ENCODE measurements at places on chromosomes 1 and 21.

GRCh38 chr1:63821091-63822005, 47.5 kb downstream of the ROR1 start:
- DNase-seq: no peak

GRCh38 chr1:234286206-234286605, 87.0 kb upstream of the COA6 start:
- DNase-seq: no peak

DNA sequence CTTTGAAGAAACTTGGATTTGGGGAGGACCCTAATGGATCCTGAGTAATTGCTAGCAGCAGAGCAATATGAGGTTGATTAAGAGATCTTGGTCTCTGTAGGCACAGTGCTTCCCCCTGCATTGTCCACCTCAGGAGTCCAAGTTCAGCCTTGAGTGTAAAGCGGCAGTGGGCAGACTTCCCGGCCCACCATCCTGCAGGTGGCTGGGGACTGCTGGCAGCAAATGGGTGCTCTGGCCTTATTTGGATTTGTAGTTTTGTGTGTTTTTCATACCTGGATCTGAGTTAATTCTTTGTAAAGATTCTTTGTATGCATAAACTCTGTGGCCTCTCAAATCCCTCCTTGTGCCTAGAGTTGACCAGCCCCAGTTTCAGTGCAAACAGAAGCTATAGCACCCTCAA, 7.6 kb downstream of the BARHL2 start:
- DNase-seq: no peak

DNA sequence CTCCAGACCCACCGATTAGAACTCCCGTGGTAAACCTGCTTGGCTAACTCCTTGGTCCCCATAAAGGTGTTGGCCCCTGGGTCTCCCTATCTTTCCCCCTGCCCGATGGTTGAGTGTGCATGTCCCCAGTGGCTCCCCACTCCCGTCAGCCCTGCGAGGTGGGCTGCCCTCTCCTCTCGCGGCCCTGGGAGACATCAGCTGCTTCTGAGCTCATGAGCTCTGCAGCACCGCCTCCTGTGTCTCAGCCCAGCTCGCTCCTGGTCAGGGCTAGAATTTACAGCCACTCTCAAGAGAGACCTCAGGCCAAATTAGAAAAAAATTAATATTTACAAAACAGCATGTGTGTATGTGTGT, 15.9 kb upstream of the ZBTB21 start:
- DNase-seq: peak; percentile 10

GRCh38 chr21:18913914-18914313, 510.3 kb upstream of the TMPRSS15 start:
- DNase-seq: no peak

DNA sequence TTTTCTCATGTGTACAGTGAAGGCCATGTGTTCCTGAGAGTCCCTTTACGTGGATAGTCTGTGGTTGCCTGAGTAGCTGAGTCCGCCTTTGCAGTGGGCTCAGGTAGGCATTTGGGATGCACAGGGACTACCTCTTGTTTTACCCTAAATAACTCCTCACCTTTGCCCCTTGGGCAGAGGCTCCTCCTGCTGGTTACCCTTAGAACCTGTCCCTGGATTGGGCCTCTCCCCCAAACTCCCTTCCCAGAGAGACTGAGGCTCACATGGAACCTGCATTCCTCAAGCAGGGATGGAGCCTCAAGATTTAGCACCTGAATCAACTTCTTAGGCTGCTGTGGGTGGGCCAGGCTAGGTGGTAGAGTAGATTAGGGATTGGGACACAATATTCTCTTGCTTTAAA, 111.7 kb downstream of the FOXD2 start:
- DNase-seq: no peak

GRCh38 chr1:92563457-92564216, 76.9 kb upstream of the GFI1 start:
- no peak for DNase-seq

DNA sequence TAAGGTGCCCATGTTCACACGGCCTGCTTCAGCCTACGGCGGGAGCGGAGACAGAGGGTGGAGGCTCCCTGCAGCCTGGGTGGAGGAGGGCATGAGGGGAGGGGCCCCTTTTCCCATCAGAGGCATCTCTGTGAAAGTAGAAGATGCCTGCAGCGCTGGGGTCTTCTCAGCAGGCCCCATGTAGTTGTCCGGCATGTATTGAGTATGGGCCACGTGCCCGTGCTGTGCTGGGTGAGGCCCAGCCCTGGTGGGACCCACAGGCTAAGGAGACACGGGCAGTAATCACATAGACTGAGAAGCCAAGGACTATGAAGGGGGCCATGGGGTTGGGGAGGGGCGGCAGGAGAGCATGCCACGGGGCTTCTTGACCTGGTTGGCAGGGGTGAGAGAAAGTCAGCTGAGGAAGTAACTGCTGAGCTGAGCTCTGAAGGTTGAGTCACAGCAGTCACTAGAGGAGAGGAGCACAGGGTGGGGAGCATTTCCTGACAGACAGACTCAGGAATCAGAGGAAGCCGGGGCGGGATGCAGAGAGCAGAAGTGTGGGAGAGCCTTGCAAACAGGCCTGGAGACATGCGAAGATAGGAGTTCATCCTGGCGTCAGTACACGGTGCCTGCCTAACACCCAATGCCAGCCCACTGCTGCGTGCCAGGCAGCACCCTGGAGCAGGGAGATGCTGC, 21.6 kb downstream of the PSEN2 start:
- no peak for DNase-seq

DNA sequence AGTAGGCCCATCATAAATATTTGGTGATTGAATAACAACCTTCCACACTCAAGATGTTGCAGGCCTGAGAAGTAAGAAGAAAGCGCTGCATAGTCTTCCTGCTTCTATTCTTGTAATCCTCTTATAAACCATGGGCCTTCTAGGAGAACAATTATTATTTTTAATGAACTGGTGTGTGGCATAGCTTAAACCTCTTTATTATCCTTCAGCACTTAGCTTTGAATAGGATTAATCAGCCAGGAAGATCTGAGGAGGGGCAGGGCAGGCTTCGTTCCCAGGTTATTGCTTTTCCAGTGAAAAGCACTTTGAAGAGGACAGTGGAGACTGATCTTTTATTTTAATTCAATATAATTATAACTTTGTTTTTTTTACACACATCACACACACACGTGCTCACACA, 42.3 kb downstream of the KIF26B start:
- DNase-seq: no peak

DNA sequence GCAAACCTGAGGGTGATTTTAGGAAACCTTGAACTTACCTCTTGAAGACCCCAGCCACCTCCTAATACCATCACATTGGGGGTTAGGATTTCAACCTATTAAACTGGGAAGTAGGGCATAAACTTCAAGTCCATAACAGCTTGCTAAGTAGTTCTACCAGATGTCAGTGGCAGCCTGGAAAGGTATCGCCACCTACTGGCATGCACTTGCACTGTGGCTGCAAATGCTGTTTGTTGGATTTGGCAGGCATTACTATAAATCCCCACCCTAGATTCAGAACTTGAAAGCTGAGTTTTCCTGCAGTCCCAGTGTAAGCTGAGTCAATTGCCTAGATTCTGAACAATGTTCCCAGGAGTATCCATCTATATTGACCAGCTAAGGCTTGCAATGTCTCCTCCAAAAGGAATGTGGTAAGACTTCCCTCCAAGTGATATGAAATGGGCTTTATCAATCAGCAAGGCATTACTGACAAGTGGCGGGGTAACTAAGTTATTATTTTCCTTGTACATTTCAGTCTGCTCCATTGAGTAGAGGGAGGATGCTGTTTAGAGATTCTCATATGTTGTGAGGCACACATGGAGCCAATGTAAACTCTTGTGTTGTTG, 474.5 kb downstream of the PTPRC start:
- DNase-seq: peak; percentile 79

GRCh38 chr1:66240491-66241484, 293.2 kb upstream of the SGIP1 start:
- DNase-seq: no peak

DNA sequence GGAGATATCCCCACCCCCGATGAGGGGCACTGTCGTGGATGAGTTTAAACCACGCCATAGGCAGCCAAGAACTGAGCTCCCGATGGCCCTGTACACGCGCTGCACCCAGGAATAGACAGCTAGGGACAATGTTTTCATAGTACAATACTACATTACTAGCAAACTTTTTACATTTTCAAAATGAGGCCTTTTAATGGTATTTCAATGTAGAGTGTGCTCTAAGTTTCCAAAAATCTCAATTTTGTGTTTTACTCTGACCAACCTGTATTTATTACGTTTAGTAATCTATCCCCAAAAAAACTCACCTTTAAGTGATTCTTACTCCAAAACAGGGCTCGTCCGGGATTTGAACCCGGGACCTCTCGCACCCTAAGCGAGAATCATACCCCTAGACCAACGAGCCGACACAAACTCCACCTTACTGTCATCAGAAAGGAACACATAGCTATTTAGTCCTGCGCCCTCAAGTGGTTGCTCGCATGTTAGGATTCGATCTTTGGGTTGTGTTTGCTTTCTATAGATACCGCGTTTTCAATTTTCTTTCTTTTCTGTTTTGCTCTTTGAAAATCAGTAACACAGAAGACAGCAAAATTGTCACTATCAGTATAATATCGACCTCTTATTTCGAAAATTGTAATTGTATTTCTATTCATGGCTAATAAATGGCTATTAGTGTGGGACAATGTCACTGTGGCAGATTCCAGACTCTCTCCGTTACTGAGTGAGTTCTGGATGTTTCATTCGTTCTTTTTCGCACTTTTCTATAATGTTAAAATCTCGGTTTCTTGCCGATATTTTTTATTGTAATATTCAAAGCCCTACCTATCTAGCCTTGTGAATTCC, 6.4 kb upstream of the MPZL1 start:
- peak; percentile 84 for DNase-seq

GRCh38 chr21:43339668-43340067, 87.3 kb downstream of the SIK1 start:
- DNase-seq: no peak

DNA sequence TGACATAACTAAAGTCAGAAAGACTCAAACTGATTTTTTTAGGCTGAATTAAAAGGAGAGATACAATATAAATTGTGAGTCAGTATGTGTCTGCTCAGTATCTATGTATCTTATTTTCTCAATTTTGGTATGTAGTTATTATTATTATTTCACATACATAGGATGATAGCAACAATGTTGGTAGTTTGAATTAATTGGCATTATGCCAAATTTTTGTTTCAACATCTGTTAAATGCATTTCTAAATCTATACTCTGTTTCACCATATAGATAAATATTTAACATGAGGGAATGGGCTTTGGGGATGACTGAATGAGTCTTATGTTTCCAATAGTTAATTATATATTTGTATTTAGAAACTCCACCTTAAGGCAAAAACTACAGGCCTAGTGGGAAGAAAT, 12.6 kb upstream of the HMCN1 start:
- DNase-seq: no peak

GRCh38 chr1:234322979-234323378, 50.3 kb upstream of the COA6 start:
- DNase-seq: no peak

- no peak for DNase-seq
Measured at GRCh38 chr1:6517435-6517851, 26.0 kb upstream of the PLEKHG5 start.

DNA sequence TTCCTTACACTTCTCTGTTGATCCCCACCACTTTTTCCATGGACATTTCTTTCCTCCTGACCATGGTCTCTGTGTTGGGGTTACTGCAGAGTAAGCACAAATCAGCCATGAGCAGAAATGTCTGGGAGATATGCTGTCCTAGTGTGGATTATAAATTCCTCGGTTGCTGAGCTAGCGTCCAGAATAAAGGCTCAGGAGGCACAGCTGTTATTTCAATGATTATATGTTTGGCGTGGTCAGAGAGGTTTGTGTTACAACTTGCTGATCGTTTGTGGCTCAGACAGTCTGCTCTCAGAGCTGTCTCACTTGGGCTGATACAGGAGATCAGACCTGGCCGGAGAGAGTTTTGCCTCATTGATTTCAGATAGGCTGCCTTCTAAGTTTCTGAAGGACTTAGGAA, 37.5 kb upstream of the LAMC2 start:
- no peak for DNase-seq

DNA sequence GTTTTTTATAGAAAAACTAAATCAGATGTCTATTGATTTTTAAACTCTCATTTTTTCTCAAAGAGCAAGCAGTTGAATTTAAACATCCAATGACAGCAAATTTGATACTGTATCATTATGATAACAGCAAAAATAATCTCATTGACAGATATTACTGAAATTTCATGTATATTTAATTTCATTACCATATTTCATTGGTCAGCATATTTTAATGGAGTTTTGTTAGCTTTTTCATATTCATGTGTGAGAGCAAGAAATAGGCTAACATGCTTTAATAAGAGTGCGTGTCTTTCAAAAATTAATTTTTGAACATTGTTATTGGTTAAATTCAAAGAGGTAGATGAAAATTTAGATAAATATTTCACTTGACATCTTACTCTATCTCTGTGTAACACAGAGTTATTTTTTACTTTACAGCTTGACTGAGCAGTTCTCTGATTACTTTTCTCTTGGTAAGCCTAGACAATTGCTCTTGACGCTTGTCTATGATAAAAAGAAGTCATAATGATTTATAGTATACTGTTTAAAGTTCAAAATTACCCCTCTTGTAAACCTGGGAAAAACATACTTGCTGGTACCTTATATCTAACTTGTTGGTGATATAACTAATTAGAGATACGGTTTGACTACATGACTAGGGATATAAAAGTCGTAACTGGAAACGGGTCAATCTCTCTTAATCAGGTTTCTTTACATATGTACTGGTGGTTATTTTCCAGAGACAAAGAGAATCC, 732.3 kb upstream of the NCAM2 start:
- no peak for DNase-seq

GRCh38 chr1:162605225-162605927, 26.9 kb upstream of the DDR2 start:
- no peak for DNase-seq

DNA sequence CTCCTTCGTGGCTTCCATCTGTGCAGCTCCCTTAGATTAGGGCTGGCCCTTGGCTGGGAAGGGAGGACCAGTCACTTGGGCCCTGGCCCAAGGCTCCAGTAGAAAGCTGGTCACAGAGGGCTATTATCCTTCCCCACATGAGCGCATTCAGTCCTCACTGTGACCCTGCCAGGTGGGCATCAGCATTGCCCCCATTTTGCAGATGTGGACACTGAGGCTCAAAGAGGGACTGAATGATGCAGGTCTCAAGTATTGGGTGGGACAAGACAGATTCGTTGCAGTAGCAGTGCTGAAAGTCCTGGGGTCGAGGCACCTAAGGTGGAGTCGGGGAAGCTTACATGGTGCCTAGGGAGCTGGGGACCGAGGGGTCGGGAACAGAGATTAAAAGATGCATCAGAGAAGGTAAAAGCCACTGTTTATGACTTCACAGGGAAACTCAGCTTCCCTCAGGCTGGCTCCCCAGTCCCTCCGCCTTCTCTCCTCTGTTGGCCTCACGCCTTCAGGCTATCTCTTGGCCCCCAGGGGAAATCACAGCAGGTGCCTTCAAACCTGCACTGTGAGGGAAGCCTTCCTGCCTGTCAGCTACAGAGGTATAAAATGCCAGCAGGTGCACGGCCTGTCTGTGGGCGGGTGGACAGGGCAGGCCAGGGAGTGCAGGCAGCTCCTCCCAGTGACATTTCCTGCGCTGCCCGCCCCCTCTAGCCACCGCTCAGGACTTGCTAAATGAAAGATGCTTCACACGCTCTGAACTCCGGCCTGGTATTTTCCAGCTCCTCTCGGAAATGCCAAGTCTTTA, 178.4 kb downstream of the GRIK3 start:
- DNase-seq: no peak

Measured in natural killer cell treated with Interleukin-12 subunit alpha and Interleukin-12 subunit beta and Interleukin-15 and Interleukin-18, amount 100 ng/mL, for 72 hours (primary cell).